ENCODE measurements at places on chromosomes 3 and 15.

DNA sequence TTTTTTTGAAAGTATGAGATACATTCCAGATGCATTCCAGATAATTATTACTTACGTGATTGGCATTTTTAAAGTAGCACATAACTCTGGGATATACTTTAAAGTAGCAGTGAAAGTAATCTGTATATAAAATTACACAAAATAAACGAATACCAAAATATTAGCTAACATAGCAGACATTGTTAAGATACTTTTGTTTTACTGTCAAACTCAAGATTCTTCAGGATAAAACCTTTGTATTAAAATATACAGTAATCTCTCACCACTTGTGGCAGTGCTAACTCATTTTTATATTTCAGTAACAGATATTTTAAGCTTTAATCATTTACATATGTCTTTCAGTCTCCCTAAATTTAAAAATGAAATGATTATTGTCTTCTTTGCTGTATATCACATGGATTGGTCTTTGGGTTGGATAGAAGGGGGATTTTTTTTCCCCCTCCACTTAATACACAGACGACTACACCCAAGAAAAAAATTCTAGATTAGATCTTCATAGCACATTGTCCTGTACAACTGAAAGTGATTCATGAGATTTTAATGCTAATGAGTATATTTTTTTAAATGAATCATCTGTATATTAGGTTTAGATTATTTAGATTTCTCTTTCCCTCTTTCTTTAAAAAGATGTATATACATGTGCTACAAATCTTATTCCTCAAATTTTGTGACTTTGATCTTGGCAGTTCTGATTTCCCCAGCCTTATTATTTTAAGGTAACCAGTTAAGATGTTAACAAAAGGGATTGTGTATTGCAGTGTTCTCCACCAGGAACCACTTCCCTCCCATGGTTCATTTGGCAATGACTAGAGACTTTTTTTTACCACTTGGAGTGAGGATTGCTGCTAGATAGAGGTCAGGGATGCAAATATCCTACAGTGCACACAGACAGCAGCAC lies 24.5 kb upstream of the EBLN2 start:
- DNase-seq, result no peak

DNA sequence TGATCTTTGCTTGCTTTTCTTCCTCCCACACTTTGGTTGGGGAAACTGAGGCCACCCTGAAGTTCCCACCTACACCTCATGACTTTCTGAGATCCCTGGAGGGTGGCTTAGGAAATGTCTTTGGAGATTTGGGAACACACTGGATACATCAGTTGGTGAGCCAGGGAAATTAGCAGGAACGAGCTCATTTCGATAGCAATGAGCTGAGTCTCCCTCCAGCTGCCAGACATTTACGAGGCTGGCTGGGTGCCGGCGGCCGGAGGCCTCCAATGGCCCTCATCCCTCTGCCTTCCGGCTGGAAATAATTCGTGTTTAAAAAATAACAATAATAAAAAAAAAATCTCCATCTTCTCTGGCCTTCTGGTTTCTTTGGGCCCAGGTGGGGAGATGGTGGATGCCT lies 38.8 kb downstream of the SMAD6 start:
- DNase-seq, result no peak

DNA sequence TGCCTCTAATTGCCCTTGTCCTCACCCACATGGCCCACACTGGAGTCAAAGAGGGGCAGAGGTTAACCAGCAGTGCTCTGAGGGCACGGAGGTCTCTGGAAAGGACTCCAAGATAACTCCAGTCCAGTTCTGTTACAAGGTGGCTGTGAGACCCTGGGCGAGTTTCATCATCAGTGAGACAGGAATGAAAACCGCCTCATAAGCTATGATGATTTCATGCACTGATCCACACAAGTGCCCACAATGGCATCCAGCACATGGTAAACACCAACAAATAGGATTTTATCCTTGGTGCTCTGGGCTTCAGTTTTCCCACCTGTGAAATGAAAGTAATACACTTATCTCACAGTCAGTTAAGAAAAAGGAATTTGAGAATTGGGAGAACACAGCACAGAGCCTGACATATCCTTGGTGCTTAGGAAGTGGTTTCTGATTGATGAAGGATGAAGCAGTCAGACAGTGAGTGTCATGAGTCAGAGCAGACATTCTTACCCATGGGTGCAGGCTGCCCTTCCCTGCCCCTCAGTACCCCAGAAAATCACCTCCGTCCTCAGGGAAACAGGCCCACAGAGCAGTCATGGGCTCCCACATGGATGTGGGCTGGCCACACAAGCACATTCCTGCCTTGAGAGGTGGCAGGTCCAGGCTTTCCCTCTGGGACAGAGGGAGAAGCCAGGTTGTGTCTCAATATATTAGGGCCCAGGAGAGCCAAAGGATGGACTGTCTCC lies 48.4 kb downstream of the DAPK2 start:
- DNase-seq, result no peak

DNA sequence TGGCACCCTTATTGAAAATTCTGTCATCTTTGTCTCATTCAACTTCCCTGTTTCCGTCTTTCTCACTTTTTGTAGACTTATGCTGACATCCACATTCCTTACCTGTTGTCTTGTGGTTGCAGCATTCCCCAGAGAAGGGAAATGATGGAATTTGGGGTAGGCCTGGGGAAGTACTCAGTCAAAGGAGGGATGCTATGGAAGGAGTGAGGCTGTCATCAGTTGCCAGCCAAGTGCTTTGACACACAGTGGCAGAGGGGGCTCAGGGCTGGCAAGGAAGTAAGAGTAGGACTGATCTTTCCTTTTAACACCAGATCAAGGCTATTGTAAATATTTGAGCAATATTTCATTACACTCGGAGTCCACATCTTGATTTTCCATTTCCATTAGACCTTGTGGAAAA lies 64.4 kb downstream of the RPLP1 start:
- no peak for DNase-seq

- no peak for DNase-seq
Measured at GRCh38 chr3:36455406-36455805, 75.1 kb downstream of the STAC start.

DNA sequence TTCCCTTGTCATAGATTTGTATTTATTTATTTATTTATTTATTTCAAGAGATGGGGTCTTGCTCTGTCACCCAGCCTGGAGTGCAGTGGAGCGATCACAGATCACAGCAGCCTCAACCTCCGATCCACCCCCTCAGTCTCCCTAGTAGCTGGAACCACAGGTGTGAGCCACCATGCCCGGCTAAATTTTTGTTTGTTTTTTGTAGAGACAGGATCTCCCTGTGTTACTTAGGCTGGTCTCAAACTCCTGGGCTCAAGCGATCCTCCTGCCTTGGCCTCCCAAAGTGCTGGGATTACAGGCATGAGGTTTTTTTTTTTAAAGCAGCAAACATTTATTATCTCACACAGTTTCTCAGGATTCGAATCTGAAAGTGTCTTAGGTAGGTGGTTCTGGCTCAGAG lies 2.5 kb downstream of the TTBK2 start:
- DNase-seq, result no peak

- no peak for DNase-seq
Measured at GRCh38 chr3:31008994-31009393, 114.5 kb upstream of the GADL1 start.

DNA sequence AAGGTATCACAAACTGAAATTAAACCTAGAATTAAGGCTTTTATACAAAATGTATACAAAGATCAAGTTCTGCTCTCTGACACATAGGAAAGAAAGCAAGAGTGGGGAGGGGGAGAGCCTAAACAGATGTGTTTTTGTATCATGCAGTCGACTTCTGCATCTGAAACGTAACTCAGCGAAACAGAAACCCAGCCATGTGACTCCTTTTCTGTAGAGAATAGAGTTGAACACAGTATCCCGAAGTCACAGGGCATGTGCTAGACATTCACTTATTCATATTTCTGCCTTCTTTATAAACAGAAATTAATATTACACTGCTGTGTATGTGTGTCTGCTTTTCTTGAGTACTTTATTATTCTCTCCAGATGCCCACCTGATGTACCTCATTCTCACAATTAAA lies 121.0 kb downstream of the PDZRN3 start:
- no peak for DNase-seq

GRCh38 chr3:32471246-32471645 lies 31.4 kb downstream of the CMTM6 start:
- no peak for DNase-seq

- no peak for DNase-seq
Measured at GRCh38 chr3:64808061-64808460, 120.3 kb upstream of the ADAMTS9 start.

DNA sequence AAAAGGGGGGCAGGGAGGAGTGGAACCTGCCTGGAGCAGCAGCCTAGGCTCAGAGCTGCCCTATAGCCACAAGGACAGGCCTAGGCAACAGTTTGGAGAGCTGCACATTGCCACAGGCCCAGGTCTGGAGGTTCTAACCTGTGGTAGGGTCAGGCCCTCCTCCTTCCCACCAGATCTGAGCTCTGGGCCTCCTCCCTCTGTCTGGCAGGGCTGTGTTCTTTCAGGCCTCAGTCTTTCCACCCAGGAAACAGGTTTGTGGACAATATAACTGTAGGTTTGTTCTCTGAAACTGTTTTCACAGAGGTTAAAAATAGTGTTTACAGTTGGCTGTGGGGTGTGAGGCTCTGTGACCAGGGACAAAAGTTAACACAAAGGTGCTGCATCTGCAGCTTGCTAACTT lies 9.0 kb upstream of the CAMKV start:
- DNase-seq, result no peak

DNA sequence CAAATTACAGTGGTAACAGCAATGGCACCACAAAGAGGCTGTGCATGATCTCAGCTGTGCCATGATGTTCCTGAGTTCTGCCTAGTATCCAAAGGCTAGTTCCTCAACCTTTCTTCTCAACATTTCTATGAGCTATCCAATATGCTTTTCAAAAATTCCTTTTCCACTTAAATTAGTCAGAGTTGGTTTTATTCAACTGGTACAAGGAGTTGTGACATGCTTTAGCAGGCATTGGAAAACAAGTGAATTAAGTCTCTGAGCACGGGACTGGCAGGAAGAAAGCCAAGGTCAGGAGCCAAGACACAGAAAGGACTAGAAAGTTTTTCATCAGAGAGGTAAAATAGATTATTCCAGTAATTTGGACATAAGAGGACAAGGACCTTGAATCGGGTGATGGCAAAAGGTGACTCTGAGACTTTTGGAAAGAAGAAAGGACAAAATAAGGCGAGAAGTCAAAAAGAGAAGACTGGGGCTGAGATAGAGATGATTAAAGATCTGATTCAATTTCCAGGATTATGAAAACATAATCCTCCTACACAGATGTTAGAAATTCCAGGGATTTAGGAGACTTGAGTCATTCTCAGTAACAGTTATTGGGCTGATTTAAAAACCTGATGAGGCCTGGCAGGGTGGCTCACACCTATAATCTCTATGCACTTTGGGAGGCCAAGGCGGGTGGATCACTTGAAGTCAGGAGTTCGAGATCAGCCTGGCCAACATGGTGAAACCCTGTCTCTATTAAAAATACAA lies 36.1 kb downstream of the PBRM1 start:
- no peak for DNase-seq

DNA sequence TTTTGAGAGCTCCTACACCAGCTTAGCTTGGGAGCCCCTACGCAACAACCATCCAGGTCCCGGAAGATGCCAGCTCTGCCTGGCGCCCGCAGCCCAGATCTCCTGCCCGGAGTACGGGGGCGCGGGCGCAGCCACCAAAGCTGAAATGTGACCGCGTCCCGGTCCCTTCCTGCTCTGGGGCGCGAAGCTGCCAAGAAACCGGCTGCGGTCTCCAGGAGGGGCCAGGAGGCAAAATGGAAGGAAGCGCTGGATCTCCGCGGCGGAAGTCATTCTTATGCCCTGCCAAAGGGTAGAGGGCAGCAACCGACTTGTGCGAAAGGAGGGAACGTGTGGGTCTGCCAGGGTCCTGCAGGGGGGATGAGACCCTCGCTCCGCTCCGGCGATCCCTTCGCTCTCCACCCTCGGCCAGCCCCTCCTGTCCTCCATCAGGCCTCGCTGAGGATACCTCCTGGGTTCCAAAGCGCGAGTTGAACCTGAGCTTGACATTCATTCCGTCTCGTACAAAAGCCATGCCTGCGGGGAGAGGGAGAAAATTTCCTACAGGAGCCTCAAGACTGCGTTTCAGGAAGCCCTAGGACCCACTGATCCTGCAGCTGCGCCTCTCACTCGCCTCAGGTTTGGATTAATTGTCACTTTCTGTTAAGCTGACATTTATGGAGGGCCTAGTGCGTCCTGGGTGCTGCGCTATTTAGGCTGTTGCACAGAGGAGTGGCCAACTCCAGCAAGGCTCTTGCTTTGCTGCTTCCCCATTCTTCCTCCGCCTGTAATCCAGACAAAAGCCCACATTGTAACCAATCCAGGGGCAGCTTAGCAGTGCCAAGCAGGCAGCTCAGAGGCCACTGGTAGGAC lies 98.3 kb upstream of the VGLL3 start:
- DNase-seq, result peak; percentile 5

- no peak for DNase-seq
Measured at GRCh38 chr3:133457465-133458067, 57.7 kb downstream of the BFSP2 start.

DNA sequence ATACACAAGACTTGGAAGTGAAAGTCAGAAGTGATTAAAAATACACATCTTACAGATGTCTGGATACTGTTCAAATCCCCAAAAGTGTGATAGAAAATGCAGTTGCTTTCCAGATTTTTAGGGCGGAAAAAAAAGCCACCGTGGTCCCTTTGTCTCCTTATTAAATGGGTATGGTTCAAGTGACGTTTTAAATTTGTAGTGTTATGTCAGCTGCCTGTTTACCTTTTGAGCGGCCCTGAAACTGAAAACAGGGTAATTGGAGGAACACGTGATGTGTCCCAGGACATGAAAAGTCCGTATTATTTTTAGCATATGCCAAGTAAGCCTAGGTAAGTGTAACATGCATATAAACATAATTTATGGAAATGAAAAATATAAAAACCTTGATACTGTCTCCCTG lies 109.0 kb upstream of the PDZRN3 start:
- DNase-seq, result no peak

DNA sequence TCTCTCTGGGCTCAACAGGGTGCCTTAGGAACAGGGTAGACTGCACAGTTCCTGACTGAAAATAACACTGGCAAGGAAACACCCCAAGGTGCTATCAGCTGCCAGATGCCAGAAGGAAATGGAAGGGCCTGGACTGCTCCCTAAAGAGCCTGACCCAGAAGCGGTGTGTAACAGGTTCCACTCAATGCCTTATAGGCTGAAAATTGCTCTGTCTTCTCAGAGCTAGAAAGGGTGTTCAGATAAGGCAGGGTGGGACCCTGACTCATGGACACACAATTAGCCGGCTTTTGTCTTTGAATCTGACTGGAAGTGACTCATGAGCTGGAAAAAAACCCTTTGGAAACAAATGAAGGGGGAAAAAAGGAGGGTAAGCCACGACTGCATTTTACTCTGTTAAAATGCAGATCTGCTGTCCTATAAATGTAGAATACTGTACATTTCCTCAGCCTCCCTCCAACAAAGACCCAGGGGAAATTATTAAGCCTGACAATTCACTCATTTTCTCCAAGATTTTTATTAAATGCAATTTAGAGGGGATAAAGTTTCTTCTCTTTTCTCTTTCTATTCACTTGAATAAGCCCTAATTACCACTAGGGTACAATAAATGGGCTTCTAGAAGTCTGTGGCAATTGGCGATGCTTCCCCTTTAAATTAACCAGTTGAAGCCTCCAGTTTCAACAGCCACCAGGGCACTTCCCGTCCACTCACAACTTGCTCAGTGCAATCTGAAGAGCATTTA lies 160.2 kb upstream of the TBL1XR1 start:
- DNase-seq, result no peak

GRCh38 chr3:161347726-161348125 lies 23.6 kb downstream of the SPTSSB start:
- no peak for DNase-seq

All from stimulated activated naive CD8-positive, alpha-beta T cell treated with anti-CD3 and anti-CD28 coated beads, Interleukin-15, Interleukin-2, amounts not matched to agents 100 U/mL and 50 U/mL, for 24 hours (primary cell).